ENCODE measurements at places on chromosomes 4 and X.

GRCh38 chr4:15488658-15489470, 19.2 kb downstream of the CC2D2A start:
- DNase-seq, result no peak

DNA sequence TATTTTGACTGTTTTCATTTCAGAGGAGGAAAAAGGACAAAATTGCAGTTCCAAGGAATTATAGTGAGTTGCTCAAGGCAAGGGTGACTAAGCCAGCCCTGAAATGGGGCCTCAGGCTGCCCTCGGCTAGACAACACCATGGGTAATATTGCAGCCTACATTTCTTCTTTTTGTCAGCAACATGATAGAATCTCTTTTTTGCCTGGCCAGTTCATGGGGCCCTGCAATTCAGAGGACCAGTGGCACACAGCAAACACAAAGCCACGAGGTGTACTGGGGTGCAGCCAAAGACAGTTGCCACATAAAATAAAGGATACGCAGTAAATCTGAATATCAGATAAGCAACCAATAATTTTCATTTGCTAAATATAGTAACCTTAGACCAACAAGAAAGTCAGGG, 41.8 kb downstream of the RBM47 start:
- DNase-seq, result no peak

DNA sequence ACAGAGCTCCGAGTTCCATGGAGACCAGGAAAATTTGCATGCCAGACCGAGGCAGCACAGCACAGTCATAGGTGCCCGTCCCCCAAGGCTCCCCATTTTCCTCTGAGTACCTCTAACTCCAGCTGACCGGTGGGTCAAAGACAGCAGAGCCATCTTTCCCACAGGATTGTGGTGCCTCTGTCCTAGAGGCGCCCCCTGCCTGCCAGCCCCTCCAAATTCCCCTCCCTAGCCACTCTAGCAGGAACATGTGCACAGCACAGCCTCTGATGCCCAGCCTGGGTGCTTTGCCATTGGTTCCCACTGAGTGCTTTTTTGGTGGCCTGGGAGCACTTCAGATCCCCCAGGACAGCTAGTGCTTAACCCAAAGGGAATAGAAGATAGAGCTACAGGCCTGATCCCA, 368.5 kb upstream of the PABPC5 start:
- DNase-seq, result no peak

- DNase-seq, result no peak
These were observed 403 bp upstream of the LGI2 start for GRCh38 chr4:25031077-25031621.

DNA sequence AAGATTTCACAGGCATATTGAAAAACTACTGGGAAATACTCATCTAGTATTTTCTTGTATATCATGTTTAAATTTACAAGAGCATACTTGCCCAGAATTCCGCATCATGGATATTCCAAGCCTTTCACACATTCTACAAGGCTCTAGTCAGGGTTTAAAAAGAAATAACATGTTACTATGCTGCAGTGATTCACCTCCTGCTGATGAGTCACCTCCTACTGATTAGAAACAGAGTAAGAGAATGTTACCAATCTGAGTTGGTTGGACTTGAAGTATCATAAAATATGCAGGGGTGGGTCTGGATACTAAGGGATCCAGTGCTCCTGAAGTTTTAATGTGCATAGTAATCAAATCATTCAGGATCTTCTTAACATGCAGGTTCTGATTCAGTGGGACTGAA, 192.0 kb upstream of the ANK2 start:
- no peak for DNase-seq

GRCh38 chr4:68361146-68361589, 11.3 kb upstream of the YTHDC1 start:
- DNase-seq, result no peak

- DNase-seq, result peak; percentile 34
These were observed 507 bp downstream of the LIN54 start for GRCh38 chr4:83010111-83010521.

GRCh38 chrX:65755786-65756185, 88.3 kb downstream of the MSN start:
- DNase-seq, result no peak

- no peak for DNase-seq
These were observed 155.4 kb upstream of the FAM9B start for GRCh38 chrX:9189286-9189685.

DNA sequence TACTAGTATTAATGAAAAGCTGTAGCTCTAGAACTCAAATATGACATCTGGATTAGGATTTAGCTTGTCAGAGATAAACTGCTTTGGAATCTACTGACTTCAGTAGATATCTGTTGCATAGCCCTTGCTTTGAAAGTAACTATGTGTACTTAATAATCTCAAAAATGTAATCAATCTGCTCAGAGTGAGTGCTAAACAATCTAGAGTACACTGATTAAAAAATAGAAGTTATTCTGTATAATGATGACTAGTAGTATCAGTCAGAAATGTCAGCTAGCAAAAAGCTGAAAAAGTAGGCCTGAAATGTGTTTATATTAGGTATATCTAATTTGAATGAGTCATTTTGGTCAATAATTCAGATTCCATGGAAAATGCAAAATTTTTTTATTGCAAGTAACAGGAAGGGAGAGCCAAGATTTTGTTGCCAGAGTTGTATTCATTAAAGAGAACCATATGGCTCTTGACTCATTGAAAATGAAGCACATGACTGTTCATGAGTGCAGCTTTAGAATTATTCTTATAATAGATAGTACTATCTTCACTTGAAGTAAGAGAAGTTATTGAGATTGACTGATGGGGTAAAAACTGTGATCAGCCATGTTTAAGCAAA, 20.0 kb downstream of the CLCN3 start:
- no peak for DNase-seq

GRCh38 chrX:101349193-101349562, 636 bp upstream of the TIMM8A start:
- DNase-seq, result no peak

DNA sequence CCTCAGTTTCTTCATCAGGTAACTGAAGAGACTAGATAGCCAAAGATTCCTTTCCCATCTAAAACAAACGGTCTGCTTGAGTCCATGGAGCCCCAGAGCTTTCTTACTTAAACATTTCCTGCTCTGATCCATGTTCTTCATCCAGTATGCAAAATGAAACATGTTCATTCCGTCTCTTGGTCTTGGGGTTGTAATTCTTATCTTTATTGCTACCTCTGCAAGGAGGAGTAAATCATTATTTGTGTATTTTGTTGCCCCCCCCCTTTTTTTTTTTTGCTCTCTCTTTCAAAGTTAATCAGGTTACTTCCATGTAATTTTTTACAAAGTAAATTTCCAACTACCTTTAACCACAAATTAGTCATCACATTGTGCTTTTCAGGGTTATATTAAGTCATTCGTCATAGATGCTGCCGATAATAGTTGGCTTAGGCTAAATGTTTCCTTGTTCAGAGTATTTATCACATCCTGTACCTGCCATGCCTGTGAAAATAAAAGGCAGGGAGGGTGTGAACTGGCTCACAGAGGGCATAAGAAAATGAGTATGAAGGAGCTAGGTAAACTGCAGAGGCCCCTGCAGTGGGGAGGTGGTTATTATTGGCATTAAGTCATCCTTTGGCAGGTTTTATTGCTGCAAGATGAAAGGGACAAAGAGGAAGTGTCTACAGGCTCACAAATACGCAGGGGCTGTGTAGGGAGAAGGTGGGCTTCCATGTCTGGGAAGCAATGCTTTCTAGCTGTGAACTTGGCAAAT, 76.7 kb upstream of the HS3ST1 start:
- peak; percentile 19 for DNase-seq

DNA sequence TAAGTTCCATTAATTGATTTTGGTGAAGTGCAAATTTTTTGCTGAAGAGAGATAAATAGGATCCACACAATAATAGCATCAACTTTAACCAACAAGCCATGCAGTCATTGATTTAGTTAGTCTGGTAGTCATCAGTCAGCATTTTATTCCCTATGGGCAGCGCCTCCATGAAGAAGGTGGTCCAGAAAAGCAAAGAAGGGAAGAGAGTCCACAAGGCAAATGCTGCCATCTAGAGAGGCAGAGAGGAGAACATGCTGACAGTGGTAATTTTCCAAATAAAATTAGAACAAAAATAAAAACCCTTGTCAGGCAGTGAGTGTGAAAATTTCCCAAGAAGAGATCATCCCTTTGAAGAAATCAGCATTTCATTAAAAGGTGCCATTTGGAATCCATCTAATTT, 366.7 kb upstream of the FAM241A start:
- no peak for DNase-seq

DNA sequence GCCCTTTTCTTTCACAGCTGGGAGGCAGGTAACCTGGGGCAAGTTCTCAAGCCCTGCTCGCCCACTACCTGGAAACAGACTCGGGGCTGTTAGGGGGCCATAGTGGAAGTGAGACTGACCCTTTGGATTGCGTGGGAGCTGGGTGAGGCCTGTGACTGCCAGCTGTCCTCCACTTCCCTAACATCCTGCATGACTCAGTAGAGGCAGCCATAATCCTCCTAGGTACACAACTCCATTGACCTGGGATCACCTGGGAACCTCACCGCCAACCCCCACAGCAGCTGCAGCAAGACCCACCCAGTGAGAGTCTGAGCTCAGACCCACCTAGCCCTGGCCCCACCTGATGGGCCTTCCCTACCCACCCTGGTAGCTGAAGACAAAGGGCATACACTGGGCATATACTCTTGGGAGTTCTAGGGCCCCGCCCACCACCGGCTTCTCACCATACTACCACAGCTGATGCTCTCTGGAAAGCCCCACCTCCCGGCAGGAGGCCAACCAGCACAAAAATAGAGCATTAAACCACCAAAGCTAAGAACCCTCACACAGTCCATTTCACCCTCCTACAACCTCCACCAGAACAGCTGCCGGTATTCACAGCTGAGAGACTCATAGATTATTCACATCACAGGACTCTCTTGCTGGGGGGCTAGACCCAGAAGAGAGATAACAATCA, 61.1 kb upstream of the DCTD start:
- DNase-seq, result no peak

GRCh38 chr4:46900082-46900481, 9.0 kb downstream of the COX7B2 start:
- no peak for DNase-seq

DNA sequence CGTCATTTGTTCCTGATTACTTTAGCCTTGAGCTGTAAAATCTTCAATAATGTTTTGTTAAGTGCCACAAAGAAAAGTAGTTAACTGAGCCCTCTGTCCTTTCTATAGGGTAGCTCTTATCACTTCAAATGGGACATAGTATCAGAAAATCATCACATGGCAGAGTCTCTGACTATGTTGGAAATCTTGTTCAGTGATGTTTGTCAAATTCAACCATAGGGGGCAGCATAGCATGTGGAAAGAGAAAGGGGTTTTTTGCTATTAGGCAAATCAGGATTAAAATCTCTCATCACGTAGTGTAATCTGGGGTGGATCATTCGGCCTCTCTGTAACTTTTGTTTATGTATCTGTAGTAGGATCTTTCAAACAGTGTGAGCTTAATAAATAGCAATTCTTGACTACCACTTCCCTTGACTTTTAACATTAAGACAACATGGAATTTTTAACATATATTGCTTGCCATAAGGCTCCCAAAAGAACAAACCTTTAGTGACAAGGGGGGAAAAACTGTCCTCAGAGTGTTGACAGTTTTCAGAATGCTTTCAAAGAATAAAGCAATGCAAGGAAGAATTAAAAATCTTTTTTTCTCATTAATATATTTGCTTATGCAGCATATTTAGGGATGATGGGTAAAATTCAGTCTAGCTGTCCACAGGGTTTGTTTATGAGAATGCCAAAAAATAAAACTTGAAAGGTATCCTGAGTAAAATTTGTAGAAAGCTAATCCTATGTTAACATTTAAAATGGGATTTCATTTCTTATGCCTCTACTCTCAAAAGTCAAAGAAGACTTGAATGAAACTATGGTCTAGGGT, 127.2 kb downstream of the FBXW7 start:
- peak; percentile 38 for DNase-seq

DNA sequence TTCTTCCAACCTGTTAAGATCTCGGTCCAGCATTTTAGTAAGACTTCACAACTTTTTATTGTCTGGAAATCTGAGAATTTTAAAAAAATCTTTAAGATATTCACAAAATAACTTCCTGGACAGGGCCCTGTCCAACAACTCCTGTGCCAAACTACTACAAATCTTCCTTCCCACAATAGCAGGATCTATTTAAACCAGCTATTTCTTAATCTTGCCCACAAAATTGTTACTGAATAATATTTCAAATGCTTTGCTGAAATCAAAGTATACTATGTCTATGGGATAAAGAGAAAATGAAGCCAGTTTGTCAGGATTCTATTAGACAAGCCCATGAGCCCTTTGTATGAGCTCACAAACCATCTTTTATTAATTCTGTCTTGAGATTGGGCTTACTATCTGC, 104.1 kb upstream of the DDIT4L start:
- DNase-seq, result no peak

All from CD4-positive, alpha-beta memory T cell (primary cell).